ENCODE measurements at places on chromosomes 11 and 22.
A peak's percentile ranks its signal among the peaks of the same experiment; 100 is the strongest.

GRCh38 chr11:104991994-104992393 lies 23.6 kb upstream of the CASP4 start:
- no peak for DNase-seq

- peak; percentile 38 for DNase-seq
These were observed 17.5 kb downstream of the USP2 start for GRCh38 chr11:119363851-119364590.

- no peak for DNase-seq
These were observed 18.0 kb downstream of the PPP2R1B start for GRCh38 chr11:111748035-111748804.

GRCh38 chr11:91691872-91692271 lies 532.7 kb upstream of the FAT3 start:
- no peak for DNase-seq

DNA sequence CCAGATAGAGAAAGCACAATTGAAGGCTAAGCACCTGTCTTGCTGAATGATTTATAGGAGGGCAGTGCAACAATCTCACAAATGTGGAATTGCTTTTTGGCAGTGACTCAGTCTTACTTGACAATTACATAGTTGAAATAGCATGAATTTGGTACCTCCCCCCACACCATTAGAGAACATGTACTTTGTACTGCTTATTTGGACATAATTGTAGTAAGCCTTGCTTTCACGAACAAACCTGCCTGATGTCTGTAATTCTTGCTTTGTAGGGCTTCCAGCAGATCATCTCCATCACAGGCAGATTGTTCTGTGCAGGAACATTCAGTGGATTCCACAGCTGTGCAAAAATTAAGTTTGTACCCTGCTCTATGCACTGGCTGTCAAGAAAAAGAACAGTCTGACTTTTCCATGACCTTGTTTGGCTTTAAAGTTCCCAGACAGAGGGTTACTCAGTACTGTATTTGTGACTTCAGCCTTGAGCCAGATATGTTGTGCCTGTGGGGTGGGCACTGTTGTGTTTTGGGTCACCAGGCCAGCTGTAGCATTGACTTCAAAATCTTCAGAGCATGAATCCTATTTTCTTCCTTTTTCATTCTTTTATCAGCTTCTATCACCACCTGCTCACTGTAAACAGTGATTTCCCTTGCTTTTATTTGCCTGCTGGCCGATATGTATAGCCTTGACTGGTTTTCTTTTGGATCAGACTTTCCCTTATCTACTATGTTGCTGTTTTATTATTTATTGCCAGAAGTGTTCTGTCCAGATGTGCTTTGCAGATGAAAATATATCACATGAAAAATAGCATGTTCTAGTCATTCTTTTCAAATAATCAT lies 941.0 kb upstream of the CHORDC1 start:
- DNase-seq = peak; percentile 27

DNA sequence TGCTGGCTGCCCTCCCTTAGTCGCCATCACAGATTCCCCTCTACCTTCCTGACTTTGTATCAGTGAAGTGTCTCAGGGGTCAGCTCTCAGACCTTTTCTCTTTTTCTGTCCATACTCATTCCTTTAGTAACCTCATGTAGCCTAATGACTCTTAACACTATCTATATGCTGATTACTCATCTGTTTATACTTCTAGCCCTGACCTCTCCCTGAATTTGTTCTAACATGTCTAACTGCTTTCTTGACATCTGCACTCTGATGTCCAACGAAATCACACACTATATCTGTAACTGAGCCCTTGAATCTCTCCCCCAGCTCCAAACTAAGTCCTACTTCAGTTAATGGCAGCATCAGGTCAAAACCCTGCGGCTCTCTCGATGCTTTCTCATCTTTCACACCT lies 135.8 kb upstream of the TIMP3 start:
- no peak for DNase-seq

DNA sequence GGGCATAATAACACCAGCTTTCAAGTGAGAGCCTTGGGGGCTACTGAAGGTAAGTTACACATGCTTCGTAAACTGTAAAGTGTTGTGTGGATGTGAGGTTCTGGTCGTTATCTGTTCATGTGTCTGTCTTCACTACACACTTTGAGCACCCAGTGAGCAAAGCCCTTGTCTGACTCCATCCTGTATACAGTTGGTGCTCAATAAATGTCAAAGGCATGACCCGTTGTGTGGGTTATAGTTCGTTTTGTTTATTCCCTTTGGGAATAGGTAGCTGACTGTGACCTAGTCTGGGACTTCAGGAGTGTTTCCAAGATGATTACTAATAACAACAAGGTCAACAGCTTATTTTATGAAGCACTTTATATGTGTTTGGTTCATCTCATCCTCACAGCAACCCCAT lies 146.9 kb downstream of the MIAT start:
- DNase-seq = no peak

GRCh38 chr11:82398300-82398815 lies 335.3 kb downstream of the FAM181B start:
- DNase-seq = no peak

GRCh38 chr11:110011595-110011994 lies 81.6 kb upstream of the ZC3H12C start:
- no peak for DNase-seq

GRCh38 chr11:13053255-13053917 lies 44.3 kb downstream of the RASSF10 start:
- DNase-seq = no peak

GRCh38 chr22:26330971-26331625 lies 98.0 kb upstream of the ASPHD2 start:
- peak; percentile 87 for DNase-seq

DNA sequence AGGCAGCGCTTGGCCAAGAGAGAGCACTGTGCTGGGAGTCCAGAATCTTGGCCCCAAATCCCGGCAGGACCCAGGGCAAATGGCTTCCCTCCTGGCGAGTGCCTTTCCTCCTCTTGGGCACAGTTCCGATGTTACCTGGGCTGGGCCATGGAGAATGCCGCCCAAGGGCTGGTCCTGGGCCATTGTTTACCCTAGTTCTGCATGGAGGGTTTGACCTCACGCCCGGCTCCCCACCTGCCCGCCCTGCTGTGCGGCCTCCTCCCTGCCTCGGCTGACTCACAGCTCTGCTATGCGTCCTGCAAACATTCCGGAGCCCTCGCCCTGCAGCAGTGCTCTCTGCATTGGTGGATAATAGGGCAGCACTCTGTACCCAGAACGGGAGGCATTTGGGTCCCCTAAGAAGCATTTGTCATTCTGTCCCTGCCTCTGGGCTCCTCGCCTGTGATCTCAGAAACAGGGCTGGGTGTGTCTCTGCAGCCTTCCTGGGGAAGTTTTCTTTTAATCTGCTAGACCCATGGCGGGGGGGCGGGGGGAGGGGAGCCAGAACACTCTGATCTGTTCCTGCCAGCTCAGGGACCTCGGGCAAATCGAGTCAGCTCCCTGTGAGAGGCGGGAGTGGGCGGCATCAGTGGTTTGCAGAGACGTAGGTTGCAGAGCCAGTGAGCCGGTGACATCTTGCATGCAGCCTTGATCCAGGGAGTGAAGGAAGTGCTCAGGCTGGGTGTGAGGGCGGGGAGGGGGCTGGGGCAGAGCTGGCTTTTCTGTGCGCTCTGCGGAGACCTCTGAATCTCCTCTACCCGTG lies 32.9 kb upstream of the SMIM38 start:
- no peak for DNase-seq

GRCh38 chr11:1067812-1068496 lies 6.7 kb upstream of the MUC2 start:
- DNase-seq = no peak

- no peak for DNase-seq
These were observed 73.0 kb upstream of the PHF21B start for GRCh38 chr22:45082795-45083194.

DNA sequence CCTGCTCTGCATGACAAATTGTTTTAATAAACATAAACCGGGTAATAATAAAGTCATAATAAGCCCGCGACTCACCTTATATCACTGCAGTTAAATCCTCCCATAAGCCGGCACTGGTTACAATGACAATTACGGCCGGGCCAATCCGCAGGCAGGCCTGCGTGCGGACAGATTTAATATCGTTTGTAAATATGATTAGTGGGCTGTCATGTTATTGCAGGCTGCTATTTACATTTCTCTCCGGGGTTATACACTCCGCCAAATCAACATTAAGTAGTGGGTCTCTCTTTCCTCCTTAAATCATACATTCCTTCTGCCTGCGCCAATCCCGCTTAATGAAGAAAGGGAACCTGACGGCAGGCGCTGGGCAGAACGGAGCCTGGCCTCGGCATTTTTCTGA lies 51.8 kb upstream of the LMO1 start:
- no peak for DNase-seq

- DNase-seq = no peak
These were observed 37.9 kb downstream of the ST14 start for GRCh38 chr11:130197386-130198035.

DNA sequence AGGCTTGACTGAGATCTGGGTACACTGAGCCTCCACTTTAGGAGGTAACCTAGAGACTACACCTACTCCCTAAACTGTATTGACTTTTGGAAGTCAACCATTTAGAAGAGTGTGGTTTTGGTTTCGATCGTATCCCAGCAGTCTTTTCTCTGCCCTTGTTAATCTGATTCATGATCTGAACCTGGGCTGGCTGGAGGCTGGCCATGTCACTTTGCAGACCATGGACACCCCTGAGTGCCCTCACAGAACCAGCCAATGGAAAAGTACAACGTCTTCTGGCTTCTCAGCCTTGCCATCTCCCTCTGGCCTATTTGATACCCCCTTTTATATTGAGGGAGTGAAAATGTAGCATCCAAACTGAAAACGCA lies 10.8 kb downstream of the EHF start:
- DNase-seq = peak; percentile 55

DNA sequence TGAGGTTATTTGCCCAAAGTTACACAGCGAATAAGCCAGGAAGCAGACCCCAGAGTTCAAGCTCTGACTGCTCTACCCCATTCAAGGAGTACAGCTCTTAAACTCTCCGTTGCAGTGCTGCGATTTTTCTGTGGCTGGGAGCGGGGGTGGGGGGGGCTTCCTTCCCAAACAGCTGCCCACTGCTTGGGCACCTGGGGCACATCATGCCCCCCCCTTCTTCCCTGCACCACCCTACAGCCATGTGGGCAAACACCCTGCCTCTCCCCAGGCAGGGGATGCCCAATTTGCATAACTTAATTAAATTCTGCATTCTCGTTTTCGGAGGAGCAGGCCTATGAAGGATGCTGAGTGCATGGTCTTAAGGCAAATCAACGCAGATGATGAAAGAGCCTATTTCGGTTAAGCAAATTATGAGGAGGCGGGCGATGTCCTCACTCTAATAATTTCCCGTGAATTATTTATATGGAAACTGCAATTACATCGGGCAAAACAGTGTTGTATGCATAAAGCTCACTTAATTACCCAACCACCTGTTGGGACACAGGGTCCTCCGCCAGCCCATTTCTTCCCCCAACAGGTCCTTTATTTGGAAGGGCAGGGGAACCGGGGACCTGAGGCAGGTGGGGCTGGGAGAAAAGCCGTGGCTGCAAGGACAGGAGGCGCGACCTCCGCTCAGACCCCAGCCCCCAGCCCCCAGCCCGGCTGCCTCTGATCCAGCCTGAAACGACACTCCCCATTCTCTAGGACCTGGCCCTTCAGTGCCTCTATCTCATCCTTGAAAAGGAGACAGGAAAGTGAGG lies 610.5 kb downstream of the BUD13 start:
- no peak for DNase-seq
